Psoas muscle (tissue), 8 donors: ENCODE measurements at places on chromosomes 2 and 18. TPM values are rescaled to one million over a fixed set of nuclear protein-coding genes. Genes with fewer than 3 reads are reported as not detected.

Gene TRIB2
- 12.5 TPM for total RNA-seq

Gene VWA3B
- 0.24 TPM for total RNA-seq

GRCh38 chr2:67945940-67946339 is 116.9 kb downstream of the C1D start:
- H3K4me1 ChIP-seq, result no peaks in the 10 kb centered on the region
- no peaks in the 10 kb centered on the region for H3K36me3 ChIP-seq
- no peak overlapping the region for H3K4me3 ChIP-seq
- no peak overlapping the region for H3K27ac ChIP-seq
- no peak for DNase-seq

DNA sequence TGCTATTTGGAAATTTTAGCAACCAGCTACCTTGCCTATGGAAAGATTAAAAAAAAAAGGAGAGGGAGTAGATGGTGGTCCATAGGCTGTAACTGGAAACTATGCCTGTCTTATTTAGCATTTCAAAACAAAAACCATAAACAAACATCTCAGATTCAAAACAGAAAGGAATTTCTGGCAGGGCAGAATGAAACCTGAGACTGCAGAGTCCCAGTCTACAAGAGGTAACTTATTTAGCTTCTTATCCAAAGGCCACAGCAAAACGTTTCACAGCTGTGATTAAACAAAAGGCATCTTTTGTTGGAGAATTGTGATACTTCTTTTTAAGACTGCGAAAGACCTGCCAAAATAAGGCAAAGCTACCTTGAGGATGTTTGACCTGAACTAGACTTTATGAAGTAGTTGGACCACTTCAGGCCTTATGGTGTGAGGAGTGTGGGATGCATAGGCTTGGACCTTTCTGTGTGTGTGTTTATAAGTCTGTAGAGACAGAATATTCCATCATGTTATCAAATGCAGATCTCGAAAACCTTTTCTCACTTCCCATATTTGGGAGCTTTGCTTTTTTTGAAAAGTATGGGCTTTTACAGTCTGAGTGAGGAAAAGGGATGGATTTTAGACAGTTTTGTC is 11.0 kb downstream of the CRIM1 start:
- H3K4me1 ChIP-seq, result peaks cover 98% of the 10 kb centered on the region
- no peaks in the 10 kb centered on the region for H3K36me3 ChIP-seq
- H3K27ac ChIP-seq, result peak overlapping the region; percentile 74
- peak overlapping the region; percentile 36 for H3K4me3 ChIP-seq
- no peak for DNase-seq

Gene TPO
- 3.8 TPM for total RNA-seq

DNA sequence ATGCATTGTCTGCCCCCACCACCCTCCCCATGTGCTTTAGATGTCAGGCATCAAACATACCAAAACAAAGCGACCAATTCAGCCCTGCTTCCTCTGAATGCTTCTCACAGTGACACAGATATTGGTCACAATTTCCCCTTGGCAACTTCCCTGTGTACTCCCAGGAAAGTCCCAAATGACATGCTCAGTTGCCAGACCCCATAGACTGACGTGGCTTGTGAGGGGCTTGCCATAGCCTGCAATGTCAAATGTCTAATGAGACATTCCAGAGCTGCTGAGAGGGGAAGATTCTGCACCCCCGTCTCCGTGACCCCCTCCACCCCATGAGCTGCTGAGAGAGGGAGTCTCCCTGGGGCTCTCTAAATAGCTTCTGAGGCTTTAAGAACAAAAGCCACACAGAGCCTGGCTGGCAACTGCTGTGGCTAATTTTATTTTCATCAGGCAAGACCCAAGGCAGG is 47.3 kb downstream of the RFTN2 start:
- H3K36me3 ChIP-seq, result no peaks in the 10 kb centered on the region
- H3K27ac ChIP-seq, result peak overlapping the region; percentile 36
- DNase-seq, result no peak
- H3K4me3 ChIP-seq, result no peak overlapping the region
- H3K4me1 ChIP-seq, result no peaks in the 10 kb centered on the region
- H3K27me3 ChIP-seq, result no peaks in the 10 kb centered on the region

DNA sequence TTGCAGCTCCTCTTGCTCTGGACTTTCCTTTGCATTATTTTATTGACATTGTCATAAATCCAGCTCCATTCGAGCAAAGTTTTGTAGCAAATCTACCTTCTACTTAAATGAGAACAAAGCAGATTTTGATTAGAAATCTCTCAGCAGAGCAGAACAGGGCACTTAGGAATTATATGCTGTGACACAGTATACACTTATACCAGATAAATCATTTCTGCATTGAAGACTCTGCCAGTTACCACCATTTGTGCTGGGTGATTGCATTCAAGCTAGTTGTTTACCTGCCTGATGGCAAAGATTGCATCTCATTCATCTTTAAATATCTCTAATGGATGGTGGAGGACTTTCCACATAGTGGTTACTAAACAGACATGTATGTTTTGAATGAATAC is 441.7 kb upstream of the HNMT start:
- H3K4me3 ChIP-seq, result no peak overlapping the region
- no peak overlapping the region for H3K27ac ChIP-seq
- DNase-seq, result no peak

DNA sequence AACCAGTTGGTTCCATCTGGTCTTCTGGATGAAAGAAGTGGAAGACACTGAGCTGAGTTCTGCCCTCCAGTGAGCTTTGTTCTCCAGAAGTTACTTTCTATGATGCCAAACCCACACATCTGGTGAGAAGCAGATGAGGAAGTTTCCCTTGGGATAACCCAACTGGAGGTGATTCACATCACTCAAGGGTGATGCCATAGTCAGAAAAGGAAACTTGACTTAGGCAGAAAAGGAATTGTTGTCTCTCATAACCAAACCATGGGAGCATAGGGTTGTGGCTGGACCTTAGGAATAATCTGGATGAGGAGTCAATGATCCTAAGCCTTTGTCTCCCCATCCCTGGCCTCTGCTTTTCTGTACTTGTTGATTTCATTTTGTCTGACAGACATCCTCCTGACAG is 43.7 kb downstream of the CDC42EP3 start:
- H3K27me3 ChIP-seq, result no peaks in the 10 kb centered on the region
- DNase-seq, result no peak
- peaks cover 60% of the 10 kb centered on the region for H3K4me1 ChIP-seq
- no peaks in the 10 kb centered on the region for H3K36me3 ChIP-seq
- H3K27ac ChIP-seq, result peak overlapping the region; percentile 74

DNA sequence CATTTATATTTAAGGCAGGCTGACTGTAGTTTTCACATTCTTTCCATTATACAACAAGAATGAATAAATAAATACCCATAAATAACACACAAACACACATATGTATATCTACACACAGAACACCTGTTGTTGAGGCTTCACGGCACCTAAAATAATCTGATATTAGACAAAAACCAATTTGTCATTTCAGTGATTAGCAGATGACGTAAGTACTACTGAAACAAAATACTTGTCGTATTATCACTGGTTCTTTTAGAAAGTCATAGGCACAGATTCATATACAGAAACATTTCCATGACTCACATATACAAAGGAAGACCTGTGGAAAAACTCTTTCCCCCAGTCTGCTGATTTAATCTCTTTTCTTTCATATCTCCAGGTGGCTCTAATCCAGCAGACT is 1113.4 kb upstream of the FANCL start:
- no peak overlapping the region for H3K4me3 ChIP-seq
- H3K27ac ChIP-seq, result no peak overlapping the region
- no peak for DNase-seq
- no peaks in the 10 kb centered on the region for H3K4me1 ChIP-seq
- H3K36me3 ChIP-seq, result no peaks in the 10 kb centered on the region

GRCh38 chr2:98539056-98539735 is 69.1 kb downstream of the COA5 start:
- no peaks in the 10 kb centered on the region for H3K27me3 ChIP-seq
- no peaks in the 10 kb centered on the region for H3K4me1 ChIP-seq
- peaks cover 5% of the 10 kb centered on the region for H3K36me3 ChIP-seq
- H3K27ac ChIP-seq, result no peak overlapping the region
- no peak for DNase-seq

GRCh38 chr2:104410136-104410535 is 443.8 kb upstream of the POU3F3 start:
- H3K4me3 ChIP-seq, result no peak overlapping the region
- H3K4me1 ChIP-seq, result no peaks in the 10 kb centered on the region
- H3K36me3 ChIP-seq, result no peaks in the 10 kb centered on the region
- H3K27me3 ChIP-seq, result no peaks in the 10 kb centered on the region
- H3K27ac ChIP-seq, result no peak overlapping the region
- DNase-seq, result no peak

DNA sequence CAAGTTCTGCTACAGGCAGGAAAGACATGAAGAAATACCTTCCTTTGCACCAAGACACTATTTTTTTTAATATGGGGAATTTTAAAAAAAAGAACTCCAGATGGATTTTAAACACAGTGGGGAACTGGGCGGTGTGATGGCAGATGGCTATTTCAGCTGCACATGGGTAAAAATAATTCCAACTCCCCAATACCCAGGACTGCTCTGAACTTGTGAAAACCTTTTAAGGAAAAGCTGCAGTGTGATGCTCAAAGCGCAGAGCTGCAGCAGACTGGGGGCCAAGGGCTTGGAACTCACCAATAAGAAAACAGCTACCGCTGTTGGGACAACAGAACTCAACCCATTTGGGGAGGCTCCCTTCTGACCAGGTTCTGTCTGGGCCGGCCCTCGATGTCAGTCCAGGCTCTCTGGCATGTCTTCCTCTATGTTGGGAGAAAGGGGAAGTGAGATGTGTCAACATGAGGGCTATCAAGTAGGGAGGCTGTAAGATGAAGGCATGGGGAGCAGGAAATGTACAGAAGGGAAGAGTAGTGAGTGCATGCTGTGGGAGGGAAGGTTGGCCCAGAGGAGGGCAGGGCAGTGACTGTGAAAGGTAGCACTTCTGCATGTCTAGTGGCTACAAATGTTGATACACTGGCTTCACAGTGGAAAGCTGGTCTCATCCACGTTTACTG is 64.0 kb upstream of the SLC14A2 start:
- no peak for DNase-seq
- no peak overlapping the region for H3K4me3 ChIP-seq
- H3K36me3 ChIP-seq, result no peaks in the 10 kb centered on the region

DNA sequence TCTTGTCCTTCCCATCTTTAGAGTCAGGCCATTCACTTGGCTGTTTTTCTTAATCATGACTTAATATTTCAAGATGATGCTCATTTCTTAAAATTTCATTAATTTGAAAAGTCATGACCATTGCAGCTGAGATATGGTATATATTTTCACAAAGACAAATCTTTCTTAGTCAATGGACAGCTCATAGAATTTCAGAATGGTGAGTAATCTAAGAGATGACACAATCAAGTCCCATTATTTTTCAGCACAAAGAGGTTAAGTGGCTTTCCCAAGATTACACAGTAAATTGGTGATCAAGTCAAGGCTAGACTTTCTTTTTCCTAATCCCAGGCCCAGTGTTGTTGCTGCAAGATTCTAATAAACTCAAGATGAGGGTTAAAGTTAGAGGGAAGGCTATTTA is 34.4 kb upstream of the NT5C1B start:
- no peak overlapping the region for H3K4me3 ChIP-seq
- H3K27me3 ChIP-seq, result no peaks in the 10 kb centered on the region
- H3K27ac ChIP-seq, result no peak overlapping the region
- DNase-seq, result no peak

Gene RNMT
- 26.0 TPM for total RNA-seq

Gene FNDC4
- 38.1 TPM for total RNA-seq

- H3K4me3 ChIP-seq, result no peak overlapping the region
- DNase-seq, result no peak
- H3K27me3 ChIP-seq, result no peaks in the 10 kb centered on the region
- H3K36me3 ChIP-seq, result no peaks in the 10 kb centered on the region
- H3K27ac ChIP-seq, result no peak overlapping the region
These were observed 111.8 kb upstream of the SLC35G4 start for GRCh38 chr18:11497585-11497984.

Gene TRIM43
- not detected for total RNA-seq

DNA sequence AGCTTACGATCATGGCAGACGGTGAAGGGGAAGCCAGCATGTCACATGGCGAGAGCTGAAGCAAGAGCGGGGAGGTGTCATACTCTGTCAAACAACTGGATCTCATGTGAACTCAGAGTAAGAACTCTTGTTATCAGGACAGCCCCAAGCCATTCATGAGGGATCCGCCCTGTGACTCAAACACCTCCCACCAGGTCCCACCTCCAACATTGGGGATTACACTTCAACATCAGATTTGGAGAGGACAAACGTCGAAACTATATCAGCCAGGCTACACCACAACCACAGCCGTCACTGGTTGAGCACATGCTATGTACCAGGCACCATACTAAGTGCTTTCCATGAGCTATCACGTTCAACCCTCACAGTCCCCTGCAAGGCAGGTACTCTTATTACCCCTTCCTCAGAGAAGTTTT is 293.8 kb downstream of the PRKCE start:
- no peaks in the 10 kb centered on the region for H3K4me1 ChIP-seq
- no peak for DNase-seq
- no peaks in the 10 kb centered on the region for H3K36me3 ChIP-seq
- H3K27ac ChIP-seq, result no peak overlapping the region

Gene PCARE
- total RNA-seq, result 0.39 TPM

DNA sequence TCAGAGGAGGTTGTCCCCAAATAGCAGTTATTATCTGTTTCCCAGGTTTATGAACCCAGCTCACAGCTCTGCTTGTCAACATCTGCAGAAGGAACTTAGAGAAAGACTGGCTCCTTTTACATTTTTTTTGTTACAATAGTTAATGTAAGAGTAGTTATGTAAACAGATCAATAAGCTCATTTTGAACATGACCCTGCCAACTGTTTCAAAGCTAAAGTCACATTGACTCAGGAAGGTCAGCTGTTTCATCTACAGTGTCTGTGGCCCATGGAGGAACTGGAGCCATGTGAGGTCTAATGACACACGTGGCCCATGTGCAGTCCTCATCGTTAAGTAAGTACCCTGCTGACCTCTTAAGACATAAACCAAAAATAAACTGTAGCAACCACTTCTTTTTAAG is 97.1 kb downstream of the SH3RF3 start:
- no peaks in the 10 kb centered on the region for H3K27me3 ChIP-seq
- no peak overlapping the region for H3K4me3 ChIP-seq
- H3K4me1 ChIP-seq, result peaks cover 25% of the 10 kb centered on the region

Gene CCDC74A
- 0.51 TPM for total RNA-seq

Gene DTNB
- total RNA-seq, result 5.0 TPM

Gene COLEC12
- total RNA-seq, result 4.0 TPM

DNA sequence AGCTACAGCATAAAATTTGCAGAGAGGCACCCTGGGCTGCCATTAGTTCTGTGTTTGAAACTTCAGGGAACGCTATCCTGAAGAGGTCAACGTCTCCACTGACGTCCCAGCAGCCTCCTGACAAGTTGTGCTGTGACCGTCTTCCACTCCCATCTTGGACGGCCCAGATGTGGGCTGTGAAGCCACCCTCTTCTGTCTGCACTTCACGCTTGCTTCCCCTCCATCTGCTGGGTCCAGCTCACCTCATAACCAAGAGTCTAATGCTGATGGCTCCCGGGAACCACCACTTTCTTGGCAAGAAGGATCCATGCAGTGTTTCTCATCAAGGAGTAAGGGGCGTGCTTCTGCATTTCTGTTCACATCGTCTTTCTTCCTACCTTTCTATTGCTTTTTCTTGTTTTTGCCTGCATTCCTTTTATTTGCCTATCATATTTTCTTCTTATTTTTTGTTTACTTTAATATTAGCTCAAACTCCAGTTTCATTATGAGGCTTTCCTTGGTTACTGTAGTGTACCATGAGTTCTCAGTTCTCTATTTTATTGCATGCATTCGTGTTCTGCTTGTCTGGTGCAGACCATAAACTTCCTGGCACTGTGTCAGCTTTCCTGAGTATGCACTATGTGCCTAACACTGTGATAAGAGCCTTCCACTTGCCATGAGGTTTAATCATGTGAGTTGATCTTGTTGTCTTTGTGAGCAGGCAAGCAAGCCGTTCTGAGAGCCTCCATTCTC is 631.8 kb upstream of the RAB6C start:
- no peak for DNase-seq
- no peaks in the 10 kb centered on the region for H3K27me3 ChIP-seq
- H3K36me3 ChIP-seq, result no peaks in the 10 kb centered on the region
